ENCODE measurements at places on chromosomes 5 and 9.

DNA sequence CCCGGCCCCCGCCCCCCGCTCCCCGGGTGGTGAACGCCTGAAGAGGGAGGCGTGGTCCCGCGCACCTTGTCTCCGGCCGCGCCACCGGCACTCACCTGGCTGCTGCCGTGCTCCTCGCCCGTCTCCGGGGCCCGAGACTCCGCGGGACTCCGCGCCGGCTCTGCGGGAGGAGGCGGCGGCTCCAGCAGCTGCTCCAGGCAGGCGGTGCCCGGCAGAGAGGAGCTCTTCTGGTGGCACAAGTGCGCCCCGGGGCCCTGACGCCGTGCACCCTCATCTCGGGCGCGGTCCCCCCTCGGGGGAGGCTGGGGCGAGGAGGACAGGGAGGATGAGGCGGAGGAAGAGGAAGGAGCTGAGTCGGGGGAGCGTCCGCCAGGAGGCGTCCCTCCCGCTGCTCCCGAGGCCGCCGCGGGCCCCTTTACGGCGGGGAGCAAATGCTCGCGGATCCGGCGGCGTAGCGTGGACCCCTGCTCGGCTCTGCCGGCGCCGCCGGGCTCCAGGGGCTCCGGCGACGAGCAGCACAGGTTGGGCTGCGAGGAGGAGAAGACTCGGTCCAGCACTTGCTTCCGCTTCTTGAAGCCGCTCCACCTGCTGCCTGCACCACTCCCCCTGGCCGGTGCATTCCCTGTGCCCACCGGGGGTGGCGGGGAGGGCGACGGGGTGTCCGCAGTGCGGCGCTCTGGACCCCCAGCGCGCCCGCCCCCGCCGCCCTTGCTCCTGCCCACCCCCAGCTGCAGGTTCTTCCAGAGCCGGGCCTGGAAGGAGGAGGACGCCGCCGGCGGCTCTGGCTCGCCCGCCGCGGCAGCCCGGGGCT lies 928 bp downstream of the MCTP1 start:
- no peak for DNase-seq

GRCh38 chr5:103041071-103041676 lies 78.8 kb downstream of the GIN1 start:
- no peak for DNase-seq

DNA sequence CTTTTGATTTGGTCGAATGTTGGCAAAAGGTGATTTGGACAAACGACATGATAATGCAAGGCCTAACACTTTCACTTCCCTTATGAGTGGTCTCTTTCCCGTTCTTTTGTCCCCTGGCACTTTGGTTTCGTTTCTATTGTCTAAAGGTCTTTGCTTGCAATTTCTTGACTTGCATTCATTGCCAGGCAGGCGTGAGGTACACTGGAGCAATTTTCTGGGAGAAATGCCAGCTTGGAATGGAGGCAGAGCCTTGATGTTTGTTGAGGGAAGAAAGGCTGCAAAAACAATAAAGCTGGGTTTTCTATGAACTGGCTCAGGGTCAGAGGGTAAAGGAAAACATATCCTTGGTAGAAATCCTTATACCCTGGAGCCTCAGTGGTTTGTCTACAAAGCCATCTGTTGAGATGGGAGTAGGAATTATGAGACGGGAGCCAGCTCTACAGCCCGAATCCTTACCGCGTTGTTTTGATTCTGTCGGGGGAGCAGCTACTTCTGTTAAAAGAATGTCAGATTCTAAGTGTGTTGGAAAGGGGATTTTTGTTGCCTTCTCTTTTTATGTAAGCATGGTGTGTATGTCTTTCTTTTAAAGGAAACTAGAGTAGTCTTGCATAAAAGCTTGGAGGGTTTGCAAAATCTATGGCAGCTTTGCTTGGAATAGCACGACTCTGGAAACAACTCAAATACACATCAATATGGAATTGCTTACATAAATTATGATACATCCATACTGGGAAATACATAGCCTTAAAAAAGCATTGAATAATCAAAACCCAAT lies 158.9 kb downstream of the RMI1 start:
- DNase-seq = no peak

DNA sequence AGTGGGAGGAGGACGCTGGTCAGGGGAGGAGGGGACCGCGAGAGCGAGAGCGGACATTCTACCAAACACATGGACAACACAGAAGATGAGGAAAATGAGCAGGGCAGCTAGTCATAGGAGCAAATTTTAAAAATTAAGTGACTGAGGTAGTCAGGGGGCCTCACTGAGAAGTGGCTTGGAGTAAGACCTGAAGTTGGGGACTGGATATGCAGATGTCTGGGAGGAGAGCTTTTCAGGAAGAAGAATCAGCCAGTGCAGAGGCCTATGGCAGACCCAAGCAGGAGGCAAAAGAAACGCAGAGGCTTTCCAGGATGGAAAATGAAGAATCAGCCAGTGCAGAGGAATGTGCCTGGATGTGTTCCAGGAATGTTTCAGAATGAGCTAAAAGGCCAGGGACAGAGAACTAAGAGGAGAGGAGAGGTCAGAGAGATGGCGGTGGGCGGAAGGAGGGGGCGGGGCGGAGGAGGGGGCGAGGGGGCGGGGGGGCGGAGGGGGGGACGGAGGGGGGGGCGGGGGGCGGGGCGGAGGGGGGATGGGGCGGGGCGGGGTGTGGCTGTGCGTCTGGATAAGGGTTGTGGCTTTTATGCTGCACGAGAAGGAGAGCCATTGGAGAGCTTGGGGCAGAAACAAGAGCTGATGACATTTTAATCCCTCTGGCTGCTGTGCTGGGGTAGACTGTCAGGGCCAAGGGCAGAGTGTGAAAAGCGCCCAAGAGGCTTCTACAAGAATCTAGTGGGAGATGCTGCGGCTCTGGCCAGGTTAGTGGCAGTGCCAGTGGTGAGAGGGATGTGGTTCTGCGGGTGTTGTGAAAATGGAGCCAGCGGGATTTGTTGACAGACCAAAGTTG lies 129.6 kb downstream of the KCNIP1 start:
- no peak for DNase-seq

- no peak for DNase-seq
These were observed 114.3 kb downstream of the STARD4 start for GRCh38 chr5:111398013-111398412.

DNA sequence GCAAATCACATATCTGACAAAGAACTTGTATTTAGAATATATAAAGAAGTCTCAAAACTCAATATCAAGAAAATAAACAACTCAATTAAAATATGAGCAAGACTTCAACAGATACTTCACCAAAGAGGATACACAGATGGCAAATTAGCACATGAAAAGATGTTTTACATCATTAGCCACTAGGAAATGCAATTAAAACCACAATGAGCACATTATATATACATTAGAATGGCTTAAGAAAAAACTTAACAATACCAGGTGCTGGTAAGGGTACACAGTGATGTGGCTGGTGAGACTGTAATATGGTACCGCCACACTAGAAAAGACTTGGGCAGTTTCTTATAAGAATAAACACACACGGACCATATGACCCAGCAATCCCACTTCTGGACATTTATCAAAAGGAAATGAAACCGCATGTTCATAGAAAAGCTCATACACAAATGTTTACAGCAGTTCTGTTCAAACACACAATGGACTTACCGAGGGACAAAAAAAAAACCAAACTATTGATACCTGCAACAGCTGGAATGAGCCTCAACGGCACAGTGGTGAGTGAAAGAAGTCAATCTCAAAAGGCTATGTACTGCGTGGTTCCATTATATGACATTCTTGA lies 27.6 kb downstream of the SEMA4D start:
- DNase-seq = no peak
